ENCODE measurements at places on chromosomes 11 and 22. TPM values are rescaled to one million over a fixed set of nuclear protein-coding genes. Genes with fewer than 3 reads are reported as not detected.

Gene CYP2D6
- 1.7 TPM for total RNA-seq

Gene CHADL
- not detected for total RNA-seq

Gene MUC6
- not detected for total RNA-seq

Gene TMEM45B
- total RNA-seq: 60.0 TPM

Gene NFAM1
- not detected for total RNA-seq

Gene CCDC87
- total RNA-seq: 1.0 TPM

Gene MYBPC3
- not detected for total RNA-seq

Gene ATM
- total RNA-seq: 77.9 TPM

Gene LDLRAD3
- total RNA-seq: 11.8 TPM

Gene FXYD6
- total RNA-seq: 1.0 TPM

Gene PLCB3
- 37.5 TPM for total RNA-seq

Gene HSPB2
- not detected for total RNA-seq

Gene GRIA4
- total RNA-seq: not detected

Gene PNPLA5
- not detected for total RNA-seq

Gene HEPN1
- total RNA-seq: not detected

Gene CCDC116
- total RNA-seq: not detected

Gene GLYATL2
- total RNA-seq: not detected

Gene PVALB
- not detected for total RNA-seq

Gene OPCML
- total RNA-seq: not detected

Gene WNT11
- 22.6 TPM for total RNA-seq

Data from Caco-2 (cell line).